CD8-positive, alpha-beta T cell (primary cell): ENCODE measurements at places on chromosomes 2 and 18.

DNA sequence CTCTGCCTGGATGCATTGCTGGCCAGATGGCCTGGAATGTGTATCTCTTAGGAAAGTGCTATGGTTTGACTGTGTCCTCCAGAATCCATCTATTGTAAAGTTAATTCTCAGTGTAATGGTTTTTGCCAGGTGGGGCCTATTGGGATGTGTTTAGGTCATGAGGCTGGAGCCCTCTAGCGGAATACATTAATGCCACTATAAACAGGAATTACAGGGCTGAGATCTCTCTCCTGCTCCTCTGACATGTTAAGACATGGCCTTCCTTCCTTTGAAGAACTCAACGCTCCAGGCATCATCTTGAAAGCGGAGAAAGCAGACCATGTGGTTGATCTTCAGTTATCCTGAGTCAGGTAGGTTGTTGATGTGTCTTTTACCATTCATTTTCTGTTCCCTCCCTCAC lies 276.4 kb downstream of the RPIA start:
- DNase-seq, result no peak

DNA sequence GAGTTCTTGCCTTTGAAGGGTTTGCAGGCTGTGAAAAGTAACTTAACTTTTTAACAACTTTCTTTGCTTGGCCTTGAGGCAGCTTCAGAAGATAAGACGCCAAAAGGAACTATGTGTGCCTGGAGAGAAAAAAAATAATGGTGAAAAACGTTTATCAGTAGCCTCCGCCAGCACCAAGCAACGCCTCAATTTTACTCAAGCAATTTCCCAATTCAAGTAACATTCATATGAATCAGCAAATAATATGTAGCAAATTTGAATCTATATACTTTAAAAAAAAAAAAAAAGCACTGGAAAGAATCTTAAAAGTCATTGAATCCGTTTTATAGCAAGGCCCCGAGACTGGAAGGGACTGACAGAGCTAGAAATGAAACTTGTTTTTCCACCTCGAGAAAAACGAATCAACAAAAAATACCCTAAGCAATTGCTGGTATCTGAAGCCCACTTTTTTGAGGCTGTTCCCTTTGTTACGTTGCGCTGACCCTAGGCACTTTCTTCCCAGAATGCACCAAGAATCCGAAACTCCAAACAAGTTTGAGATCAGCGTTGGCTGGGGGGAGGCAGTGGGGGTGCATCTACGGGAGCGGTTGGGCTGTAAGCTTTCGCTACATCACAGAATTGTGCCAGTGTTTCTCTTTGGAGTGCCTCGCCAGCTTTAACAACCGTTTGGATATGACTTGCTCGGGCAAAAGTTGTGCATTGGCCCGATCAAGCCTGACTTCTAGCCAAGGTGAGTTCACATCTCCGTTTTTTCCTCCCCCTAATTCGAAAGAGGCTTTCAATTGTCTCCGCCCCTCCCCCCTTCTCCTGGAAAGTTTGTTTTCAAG lies 2.7 kb upstream of the TGIF1 start:
- DNase-seq, result no peak

- no peak for DNase-seq
Observed at GRCh38 chr2:15031745-15032240, 399.3 kb downstream of the LRATD1 start.

DNA sequence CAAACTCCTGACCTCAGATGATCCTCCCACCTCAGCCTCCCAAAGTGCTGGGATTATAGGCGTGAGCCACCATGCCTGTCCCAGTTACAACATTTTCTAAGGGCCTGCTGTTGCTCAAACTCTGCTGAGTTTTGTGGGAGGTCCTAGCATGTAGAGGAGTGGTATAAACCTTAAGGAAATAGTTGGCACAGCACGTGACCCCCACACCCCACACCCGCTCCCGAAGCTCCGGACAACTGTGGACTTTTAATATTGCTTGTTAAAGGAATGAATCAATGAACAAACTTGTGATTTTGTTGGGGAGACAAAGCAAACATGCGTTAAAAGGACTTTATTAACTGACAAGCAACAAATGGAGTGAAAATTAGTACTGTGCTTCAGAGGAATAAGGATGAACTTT lies 137.8 kb upstream of the GATA6 start:
- no peak for DNase-seq

GRCh38 chr2:222982010-222982908 lies 69.7 kb upstream of the KCNE4 start:
- no peak for DNase-seq

DNA sequence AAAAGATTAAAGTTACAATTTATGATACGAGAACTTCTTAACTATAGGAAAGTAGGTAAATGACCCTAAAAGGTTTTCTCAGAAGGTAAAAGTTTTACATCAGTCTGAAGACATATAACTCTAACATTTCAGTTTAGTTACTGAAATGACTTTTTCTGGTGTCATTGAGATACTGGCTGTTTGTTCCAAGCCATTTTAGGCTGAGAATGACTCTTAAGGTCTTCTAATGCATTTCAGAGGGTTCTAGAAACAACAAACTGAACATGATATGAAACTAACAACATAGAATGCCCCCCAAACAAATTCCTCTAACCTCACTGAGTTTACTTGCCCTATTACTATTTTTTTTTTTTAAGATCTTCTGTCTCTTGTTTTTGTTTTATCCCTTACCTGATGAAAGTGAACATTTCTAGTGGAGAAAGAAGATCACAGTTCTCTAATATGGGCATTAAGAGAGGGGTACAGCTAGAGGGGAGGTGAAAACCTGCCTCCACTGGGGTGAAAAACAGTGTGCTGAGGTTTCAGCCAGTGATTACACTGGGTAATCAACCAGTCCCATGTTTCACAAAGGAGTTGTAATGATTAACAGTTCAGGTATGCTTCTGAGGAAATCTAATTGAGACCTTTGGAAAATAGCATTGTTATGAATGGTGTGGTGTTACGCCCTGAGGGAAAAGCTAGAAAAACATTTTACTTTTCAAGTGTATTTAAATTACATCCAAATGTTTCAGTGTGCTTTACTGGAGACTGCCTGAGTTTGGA lies 11.2 kb downstream of the NABP1 start:
- no peak for DNase-seq

DNA sequence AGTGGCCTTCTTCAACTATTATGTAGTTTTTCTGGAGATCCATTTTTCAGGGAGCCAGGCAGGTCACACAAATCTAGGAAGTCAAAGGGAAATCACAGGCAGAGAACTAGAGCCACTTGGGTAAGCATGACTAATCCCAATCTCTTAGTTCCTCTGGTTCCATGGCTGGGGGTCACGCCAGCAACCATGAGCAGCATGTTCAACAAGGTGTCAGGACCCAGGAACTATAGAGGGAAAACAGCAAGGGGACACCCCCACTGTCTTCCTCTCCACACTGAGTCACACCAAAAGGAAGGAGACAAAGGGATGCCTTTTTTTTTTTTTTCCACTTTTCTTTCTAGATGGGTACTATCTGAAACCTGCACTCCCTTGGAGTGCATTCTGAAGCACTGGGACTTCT lies 250.9 kb downstream of the OTX1 start:
- DNase-seq, result no peak

- no peak for DNase-seq
Observed at GRCh38 chr2:108823286-108823685, 36.7 kb downstream of the CCDC138 start.

- DNase-seq, result no peak
Observed at GRCh38 chr2:19021100-19021476, 337.3 kb downstream of the OSR1 start.

- DNase-seq, result no peak
Observed at GRCh38 chr2:65071499-65072180, 15.4 kb downstream of the CEP68 start.

- no peak for DNase-seq
Observed at GRCh38 chr2:231359948-231360347, 35.6 kb upstream of the B3GNT7 start.

DNA sequence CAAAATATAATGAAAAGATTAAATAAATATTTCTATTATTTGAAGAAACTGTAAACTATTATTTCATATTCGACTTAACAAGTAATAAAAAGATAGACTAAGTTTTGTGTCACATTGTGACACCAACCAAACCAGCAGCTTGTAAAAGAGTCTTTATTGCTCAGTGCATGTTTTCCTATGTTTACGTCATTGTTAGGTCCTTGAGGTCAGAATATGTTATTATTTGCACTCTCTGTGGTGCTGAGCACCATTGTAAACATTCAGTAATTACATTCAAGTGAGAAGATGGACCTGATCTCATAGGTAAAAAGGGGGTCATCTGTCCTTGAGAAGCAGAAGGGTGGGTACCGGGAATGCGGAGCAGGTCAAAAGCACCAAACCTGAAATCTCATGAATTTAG lies 1999.1 kb upstream of the CELF4 start:
- no peak for DNase-seq

DNA sequence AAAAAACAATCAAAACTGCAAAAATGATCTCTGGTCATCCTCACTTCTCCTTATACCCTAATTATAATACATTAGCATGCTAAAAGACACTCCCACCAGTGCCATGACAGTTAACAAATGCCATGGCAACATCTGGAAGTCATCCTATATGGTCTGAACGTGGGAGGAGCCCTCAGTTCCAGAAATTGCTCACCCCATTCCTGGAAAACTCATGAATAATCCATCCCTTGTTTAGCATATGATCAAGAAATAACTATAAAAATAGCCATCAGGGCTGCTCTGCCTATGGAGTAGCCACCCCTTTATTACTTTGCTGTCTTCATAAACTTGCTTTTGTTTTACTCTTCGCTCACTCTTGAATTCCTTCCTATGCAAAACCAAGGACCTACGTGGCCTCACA lies 5.7 kb upstream of the C2orf80 start:
- DNase-seq, result no peak

DNA sequence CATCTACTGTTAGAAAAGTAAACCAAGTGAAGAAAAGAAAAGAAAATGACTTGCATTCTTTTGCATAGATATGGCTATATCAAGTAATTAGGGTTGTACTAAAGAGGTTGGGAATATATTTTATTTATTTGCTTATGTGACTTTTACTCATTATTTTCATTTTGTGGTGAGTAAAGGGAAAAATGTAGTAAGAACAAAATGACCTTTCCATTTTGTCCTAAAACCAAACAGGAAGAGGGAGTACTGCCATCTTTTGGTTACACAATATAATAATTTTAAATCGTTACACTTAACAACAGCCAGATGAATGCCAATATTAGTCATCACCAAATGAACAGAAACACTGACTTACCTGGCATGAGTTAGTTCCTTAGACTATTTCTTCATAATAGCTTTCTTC lies 47.3 kb upstream of the NDUFV2 start:
- no peak for DNase-seq

GRCh38 chr2:72846171-72847095 lies 20.6 kb upstream of the EXOC6B start:
- no peak for DNase-seq

DNA sequence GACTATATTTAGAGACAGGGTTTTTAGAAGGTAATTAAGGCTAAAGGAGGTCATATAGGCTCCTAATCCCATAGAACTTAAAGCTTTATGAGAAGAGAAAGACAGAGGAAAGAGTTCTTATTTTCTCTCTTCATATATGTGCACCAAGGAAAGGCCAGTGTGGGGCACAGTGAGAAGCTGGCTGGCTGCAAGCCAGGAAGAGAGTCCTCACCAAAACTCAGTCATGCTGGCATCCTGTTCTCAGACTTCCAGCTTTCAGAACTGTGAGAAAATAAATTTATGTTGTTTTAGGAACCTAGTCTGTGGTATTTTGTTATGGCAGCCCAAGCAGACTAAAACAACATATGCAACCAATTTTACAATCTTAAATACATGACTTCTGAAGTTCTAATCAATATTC lies 31.5 kb upstream of the ATIC start:
- DNase-seq, result no peak

- DNase-seq, result no peak
Observed at GRCh38 chr2:217935901-217936684, 66.7 kb downstream of the TNS1 start.
